ENCODE measurements at places on chromosomes 6 and 20.

DNA sequence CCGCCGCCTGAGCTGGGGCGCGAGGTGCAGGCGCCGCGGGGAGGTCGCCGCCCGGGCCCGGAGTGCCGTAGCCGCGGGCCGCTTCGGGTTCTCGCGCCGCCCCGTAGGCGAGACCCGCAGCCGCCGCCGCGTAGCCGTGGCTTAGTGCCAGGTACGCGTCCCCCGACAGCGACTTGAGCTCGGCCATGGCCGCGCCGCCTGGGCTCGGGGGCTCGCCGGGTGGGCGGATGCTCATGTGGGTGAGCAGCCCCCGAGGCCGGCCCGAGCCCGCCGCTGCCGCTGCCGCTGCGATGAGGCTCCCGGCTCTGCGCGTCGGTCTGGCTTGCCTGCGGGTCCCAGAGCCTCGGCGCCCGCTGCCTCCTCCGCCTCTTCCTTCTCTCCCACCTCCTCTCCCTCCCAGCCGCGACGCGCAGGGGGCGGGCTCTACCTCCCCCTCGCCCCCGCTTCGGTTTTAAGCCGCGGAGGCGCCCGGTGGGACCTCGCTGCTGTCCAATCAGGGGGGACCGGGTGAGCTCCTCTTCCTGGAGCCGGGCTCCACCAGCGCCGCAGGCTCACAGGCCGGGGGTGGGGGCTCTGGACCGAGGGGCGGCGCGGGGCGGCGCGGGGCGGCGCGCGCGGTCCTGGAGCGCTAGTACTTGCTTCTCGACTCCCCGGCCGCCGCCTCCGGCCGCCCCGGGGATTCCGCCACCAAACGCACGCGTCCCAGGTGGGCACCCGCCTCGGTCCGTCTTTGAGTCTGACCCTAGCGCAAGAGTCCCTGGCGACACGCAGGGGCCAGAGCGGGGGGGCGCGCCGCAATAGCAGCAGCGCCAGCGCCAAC, at the start of gene BHLHE23:
BHLHE23 (minus strand) TSS at position 425 of the 820 bp plus-strand sequence; CDS start at position 235, 190 bp downstream.
- DNase-seq: no peak

DNA sequence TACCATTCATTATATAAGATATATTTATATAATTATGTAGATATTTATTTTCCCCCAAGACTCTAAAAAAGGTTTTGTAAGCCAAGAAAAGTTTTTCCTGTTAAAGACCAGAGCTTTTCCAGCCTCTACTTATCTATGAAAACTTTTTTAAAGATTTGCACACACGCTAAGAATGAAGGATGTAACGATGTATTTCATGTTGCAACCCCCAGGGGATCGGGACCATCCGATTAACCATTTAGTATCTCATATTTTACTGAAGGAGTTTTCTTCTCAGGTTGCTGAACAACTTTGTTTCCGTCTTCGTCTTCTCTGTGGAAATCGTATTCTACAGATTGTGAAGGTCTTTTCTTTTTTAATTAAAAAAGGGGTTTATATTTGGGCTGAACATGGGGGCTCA, 70.0 kb upstream of the SASH1 start:
- no peak for DNase-seq

GRCh38 chr20:47999166-47999565, 213.9 kb upstream of the SULF2 start:
- DNase-seq: no peak

DNA sequence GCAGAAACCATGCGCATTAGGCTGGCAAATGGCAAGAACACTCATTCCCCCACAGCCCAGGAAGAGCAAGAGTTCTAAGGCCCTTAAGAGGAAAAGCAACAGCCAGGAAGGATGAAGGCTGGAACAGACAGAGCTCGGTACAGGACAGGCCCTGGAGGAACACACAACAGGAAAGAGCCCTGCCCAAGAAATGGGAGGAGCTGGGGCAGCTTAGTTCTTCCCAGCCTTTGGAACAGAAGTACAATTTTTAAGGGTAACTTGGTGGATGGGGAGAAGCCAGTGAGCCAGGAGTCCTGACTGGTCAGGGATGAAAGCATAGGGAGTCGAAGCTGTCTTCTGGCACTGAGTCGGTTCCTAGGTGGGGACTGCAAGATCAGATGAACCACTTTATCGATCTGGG, 32.4 kb downstream of the OR2B2 start:
- DNase-seq: no peak
